ENCODE measurements at places on chromosomes 4 and X.

GRCh38 chr4:102518703-102519131 is 17.6 kb downstream of the NFKB1 start:
- DNase-seq = no peak

DNA sequence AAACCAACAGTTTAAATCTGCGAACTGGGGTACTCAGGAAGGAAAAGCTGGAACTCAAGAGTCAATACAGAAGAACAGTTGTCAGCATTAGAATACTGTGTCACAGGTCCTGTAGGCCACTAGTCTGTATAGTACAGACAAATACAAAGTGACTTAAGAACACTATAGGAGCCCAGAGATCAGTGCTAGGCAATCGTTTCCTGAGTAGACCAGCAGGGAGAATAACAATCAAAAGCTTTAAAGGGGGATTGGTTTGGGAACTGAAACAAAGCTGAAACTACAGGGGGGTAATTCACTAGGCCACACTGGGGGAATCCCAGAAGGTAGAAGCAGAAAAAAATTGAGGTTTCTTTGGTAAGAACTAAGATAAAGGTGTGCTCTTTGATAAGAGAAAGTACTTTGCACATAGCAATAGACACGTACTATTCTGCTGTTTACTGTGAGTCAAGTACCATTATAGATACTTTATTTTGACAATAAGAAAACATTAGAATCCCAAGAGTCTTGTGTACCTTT is 339.7 kb downstream of the PCDH19 start:
- no peak for DNase-seq

GRCh38 chr4:1255699-1256098 is 6.8 kb upstream of the CTBP1 start:
- no peak for DNase-seq

- no peak for DNase-seq
These were observed 271.8 kb upstream of the GK2 start for GRCh38 chr4:79679859-79680258.

GRCh38 chr4:5660185-5660584 is 48.2 kb downstream of the EVC2 start:
- DNase-seq = no peak

DNA sequence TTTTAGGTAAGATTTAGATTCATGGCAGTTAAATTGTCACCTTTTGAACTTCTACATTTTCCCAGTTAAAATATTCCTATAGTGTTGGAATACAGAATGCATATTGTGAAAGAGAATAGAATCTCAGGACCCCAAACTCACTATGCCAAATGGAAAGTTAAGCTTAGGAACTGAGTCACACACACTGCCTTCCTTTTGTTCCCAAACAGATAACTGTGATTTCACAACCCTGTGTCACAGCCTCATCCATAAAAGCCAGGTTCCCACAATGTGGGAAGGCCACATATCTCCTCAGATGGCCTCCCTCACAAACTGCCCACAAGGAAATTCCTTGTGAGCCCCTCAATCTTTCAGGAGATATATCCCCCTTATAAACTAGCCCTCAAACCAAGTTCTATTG is 94.7 kb upstream of the HPF1 start:
- DNase-seq = no peak

GRCh38 chr4:525660-526059 is 26.6 kb downstream of the PIGG start:
- no peak for DNase-seq

GRCh38 chrX:6384371-6384770 is 150.5 kb downstream of the VCX3A start:
- no peak for DNase-seq

- DNase-seq = no peak
These were observed 90.7 kb upstream of the PCDH18 start for GRCh38 chr4:137623013-137623412.

DNA sequence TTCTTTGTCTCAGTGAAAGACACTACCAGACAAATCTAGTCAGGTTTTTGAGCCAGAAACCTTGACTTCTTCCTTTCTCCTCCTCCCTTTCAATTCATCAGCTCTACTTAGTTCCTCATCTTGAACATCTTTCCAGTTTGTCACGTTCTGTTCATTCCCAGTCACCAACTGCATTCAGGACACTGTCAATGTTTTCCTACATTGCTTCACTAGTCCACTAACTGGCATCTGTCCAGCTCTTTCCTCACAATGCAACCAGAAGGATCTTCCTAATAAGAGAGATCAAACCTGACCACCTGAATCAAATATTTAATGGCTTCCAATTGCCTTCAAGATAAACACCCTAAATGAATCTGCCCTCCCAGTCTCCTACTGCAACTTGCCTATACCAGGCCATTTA is 52.5 kb downstream of the SYNPO2 start:
- DNase-seq = no peak

DNA sequence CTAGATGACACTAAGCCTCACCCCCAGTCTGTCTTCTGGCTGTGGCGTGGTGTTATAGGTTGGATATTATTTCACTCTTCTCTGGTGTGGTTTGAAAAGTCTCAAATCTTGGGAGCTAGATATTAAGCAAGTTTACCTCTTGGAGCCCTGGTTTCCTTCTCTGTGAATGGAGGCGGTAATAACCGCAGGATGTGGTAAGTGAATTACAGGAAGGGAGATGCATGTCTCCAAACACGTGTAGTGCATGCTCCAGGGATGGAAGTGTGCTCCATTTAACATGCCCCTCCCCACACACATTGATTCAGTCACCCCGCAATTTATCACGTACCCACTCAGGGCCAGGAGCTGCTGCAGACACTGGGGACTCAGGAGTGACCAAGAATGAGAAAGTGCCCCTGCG is 4.9 kb downstream of the ZNF275 start:
- DNase-seq = no peak

DNA sequence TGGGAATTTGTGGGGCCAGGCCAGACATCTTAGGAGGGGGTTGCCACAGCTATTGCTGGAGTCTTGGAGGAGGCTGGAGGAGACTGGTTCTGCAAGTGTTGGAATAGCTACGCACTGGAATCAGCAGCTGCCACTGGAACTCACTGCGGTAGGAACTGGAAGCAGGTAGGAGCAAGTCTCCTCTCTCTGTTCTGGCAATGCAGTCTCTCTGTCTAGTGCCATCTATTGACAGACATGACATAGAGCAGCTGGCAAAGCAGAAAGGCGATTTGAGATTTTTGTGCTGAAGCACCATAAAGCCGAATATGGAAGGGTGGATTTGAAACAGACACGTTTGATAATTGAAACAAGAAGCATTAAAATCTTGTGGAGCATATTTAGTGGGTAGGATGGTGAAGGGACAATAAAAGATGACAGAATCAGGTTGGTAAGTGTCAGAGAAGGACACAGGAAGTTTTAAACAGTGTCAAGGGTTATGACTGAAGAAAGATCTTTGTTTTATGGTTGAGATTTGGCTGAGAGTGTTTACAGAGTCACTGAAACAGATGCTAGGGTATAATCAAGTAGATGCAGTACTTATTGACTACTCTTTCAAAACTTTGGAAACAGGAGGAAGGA is 23.5 kb upstream of the SYNPO2 start:
- DNase-seq = peak; percentile 43

DNA sequence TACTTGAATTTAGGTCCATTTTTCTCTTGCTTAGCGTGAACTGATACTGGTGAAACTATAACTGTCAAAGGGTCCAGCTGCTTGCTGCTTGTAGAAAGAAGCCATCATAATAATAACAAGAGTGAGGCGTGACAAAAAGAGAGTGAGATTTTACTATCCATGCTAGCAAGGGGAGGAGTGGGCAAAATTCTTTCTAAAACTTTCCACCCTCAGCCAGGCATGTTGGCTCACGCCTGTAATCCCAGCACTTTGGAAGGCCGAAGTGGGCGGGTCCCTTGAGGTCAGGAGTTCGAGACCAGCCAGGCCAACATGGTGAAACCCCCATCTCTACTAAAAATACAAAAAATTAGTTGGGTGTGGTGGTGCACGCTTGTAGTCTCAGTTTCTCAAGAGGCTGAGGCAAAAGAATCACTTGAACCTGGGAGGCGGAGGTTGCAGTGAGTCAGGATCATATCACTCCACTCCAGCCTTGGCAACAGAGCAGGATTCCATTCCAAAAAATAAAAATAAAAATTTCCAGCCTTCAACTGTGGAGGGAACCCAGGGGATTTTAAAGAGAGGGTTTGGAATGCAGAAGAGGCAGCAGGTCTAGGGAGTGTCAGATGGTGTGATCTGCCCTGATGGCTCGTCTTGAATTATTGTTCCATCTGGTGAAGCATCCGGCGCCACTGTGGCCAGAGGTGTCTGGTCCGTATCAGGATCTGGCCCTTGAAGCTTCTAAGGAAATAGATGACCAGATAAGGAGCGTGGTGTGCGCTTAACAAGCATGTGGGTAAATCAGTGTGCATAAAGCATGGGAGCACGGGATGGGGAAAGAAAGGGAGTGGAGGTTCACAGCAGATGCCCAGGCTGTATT is 51.8 kb downstream of the LRP2BP start:
- DNase-seq = no peak

- no peak for DNase-seq
These were observed 875 bp downstream of the LAP3 start for GRCh38 chr4:17577665-17578481.

GRCh38 chr4:109385260-109385659 is 48.4 kb upstream of the SEC24B start:
- DNase-seq = no peak

DNA sequence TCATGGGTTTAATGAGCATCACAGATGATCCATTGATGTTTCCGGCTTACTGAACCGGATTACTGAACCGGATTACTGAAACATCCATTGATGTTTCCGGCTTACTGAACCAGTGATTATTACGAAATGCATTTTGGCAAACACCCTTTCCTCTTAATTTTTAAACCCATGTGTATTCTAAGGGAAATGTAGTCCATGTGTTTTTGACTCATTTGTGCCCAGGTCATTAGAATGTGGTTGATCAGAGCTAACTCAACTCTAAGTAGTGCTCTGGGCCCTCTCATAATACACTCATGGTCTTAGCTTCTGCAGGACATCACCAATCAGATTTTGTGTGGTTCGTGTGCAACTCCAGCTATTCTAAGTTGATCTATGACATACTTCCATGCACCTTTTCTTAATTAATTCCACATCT is 141.6 kb downstream of the SPATA18 start:
- DNase-seq = no peak
